C1 segment of cervical spinal cord (tissue), 14 donors: ENCODE measurements at places on chromosomes 4 and X.

DNA sequence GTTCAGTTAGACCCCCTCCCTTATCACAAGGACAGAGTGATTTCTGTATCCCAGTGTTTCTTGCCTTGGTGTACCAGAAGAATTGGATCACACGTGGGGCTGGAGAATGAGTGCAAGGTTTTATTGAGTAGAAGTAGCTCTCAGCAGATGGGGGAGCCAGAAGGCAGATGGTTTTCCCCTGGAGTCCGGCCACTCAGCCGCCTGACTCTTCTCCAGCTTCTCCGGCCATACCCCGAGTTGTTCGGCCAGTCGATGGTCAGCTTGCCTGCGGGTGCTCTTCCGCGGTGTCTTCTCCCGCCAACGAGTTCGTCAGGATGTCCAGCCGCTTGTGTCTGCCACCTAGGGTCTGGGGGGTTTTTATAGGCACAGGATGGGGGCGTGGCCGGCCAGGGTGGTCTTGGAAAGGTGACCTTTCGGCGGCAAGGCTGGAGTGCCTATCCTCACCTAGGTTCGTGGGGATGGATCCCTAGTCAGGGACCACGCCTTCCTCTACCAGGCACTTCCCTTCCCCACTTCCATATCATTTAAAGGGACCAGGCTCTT lies 14.5 kb downstream of the GAB1 start:
- DNase-seq: no peak

GRCh38 chr4:98516042-98516440 lies 142.4 kb downstream of the TSPAN5 start:
- DNase-seq: no peak

- no peak for DNase-seq
These were observed 5.5 kb downstream of the CD38 start for GRCh38 chr4:15783676-15784075.

- no peak for DNase-seq
These were observed 28.5 kb downstream of the ACSL4 start for GRCh38 chrX:109704563-109704962.

DNA sequence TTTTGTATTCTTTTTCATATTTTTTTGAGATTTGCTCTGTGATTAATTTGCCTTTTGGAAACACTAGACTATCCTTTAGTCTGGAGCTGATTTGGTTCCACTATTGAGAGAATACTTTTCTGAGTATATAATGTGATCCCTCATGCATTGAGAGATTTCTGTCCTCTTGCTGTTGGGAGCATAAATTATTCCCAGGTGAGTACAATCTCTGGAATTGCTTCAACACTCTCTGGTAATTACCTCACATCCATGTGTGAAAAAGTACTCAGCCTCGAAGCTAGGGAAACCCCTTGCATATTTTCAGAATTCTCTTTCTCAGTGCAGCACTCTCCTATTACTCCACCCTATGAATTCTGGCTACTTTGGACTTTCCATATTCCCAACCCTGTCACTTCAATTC lies 550.0 kb downstream of the RAPGEF2 start:
- no peak for DNase-seq

DNA sequence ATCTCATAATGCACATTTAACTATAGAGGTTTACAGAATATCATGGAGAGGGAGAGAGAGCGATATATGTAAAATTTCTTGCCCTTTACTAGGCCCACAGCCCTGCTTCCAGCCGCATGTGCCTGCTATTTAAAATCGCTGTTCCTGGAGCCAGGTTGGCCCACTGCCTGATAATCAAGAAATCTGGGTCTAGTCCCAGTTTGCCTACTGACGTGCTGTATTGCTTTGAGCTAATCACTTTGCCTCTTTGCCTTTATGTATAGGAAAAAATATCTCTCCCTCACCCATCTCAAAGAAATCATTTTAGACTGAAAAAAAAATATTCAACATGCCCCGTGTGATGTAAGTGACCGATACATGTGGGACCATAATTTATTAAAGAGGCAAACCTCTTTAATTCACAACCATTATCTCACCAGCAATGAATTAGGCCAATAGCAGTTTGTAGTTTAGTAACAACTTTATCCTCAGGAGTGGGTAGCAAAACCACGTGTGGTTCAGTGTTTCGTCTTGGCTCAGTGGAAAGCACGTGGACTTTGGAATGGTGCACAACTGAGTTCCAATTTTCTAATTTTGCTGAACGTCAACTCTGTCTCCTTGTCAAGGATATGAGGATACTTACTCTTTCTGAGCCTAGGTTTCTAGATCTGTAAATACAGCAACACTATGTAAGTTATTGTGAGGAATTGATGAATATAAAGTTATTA lies 62.6 kb downstream of the GRXCR1 start:
- DNase-seq: no peak

DNA sequence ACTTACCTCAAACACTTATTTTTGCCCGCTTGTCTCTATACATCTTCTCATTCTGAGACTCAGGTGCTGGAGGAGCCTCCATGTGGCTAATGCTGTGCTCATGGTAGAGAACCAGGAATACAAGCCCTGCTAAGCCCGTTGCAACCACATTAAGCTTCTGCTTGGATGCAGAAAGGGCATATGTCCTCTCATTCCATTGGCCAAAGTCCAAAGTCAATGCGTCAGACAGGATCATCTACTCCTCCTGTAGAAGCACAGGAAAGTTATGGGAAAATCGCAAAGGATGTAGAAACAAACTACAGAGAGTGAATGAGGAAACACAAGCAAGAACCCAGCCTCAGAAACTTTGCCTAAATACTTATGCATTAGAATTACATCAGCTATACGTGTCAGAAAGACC lies 124.5 kb upstream of the AGA start:
- DNase-seq: no peak

- no peak for DNase-seq
These were observed 41.0 kb upstream of the CDKN2AIP start for GRCh38 chr4:183403486-183403885.

GRCh38 chr4:23737571-23737970 lies 152.3 kb downstream of the PPARGC1A start:
- no peak for DNase-seq

DNA sequence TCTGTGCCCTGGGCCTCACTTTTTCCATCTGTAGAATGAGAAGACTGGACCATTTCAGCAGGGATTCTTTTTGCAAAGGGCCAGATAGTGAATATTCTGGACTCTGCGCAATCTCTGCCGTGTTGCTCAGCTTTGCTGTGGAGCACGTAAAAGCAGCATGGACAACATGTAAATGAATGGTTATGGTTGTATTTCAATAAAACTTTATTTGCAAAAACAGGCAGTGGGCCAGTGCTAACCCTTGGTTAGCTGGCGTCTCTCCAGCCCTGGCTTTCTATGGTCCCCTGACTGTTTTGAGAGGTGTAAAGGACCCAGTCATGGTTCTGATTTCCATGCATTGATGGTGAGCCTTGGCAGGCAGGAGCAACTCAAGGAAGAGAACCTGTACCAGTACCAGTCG lies 18.7 kb downstream of the WFS1 start:
- DNase-seq: no peak

GRCh38 chr4:10172278-10172921 lies 55.8 kb upstream of the WDR1 start:
- no peak for DNase-seq

- no peak for DNase-seq
These were observed 44.5 kb upstream of the WDR1 start for GRCh38 chr4:10161146-10161545.

DNA sequence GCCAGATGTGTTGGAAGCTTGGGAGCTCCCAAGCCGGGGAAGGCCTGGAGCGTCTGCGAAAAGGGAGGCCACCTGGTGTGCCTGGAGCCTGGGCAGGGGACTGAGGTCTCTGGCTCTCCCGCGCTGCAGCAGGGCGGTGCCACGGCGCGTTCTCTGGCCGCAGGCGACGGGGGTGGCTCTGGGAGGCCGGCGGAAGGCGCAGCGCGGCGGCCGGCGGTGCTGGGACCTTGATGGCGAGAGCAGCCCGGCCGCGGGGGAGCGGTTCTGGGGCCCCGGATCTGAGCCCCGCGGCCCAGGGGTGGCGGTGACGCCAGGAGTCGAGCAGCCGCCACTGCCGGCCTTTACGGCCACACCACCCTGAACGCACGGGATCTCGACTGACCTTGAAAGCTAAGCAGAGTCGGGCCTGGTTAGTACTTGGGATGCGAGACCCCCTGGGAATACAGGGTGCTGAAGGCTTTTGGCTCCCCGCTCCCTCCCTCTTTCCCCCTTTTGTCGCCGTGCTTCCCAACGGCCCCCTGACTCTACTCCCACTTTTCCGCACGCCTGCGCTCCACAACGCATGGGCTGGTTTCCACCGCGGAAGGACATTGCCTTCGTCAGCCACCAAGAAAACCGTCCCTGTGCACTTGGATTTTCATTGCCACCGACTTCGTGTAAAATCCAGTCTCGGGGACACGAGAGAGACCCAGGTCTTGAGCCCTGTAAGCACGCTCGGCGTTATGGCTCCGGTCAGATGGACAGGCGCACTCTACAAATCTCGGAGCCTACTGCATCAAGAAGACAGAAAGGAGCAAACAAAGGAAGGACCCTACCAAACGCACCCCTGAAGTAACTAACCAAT lies 9.5 kb downstream of the FRG2 start:
- DNase-seq: no peak

- DNase-seq: no peak
These were observed 1.3 kb upstream of the ING2 start for GRCh38 chr4:183503497-183504063.

GRCh38 chr4:23290656-23291055 lies 597.9 kb downstream of the GBA3 start:
- DNase-seq: no peak

DNA sequence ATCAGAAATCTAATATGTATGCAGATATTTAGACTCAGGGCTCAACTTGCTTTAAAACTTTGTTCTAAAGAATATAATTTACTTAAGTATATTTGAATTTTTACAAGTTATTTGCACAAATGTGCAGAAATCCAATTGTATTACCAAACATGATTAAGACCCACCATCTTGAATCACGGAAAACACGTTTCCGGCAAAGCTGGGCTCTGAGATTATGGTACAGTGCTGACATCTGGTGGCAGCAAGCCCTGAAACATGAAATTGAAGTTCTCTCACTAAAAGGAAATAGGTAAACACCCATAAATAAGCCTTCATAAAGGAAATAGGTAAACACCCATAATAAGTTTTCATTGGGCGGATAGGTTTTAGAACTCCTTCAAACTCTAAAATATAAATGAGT lies 98.3 kb upstream of the MAOA start:
- DNase-seq: no peak

- no peak for DNase-seq
These were observed 162.5 kb upstream of the MED14 start for GRCh38 chrX:40897718-40898270.

- no peak for DNase-seq
These were observed 117.8 kb downstream of the EFHC2 start for GRCh38 chrX:44225667-44226066.

DNA sequence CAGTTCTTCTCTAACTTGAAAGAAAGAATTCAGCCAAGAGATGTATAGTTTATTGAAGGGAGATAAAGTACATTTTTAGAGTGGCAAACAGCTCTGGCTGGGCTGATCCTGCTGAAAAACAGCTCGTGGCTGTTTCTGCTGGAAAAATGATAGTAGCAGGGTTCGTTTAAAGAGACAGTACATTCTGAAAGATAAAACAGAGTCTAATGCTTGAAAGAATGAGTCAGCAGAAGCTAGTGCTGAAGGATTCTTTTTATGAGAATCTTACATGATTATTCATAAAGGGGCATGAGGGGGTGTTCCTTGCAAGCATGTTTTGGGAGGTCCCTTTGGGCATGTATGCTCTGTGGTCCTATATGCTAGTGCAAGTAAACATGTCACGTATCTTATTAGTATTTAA lies 790.0 kb downstream of the PCDH18 start:
- DNase-seq: no peak

- DNase-seq: no peak
These were observed 15.2 kb upstream of the MRFAP1 start for GRCh38 chr4:6625256-6625655.

DNA sequence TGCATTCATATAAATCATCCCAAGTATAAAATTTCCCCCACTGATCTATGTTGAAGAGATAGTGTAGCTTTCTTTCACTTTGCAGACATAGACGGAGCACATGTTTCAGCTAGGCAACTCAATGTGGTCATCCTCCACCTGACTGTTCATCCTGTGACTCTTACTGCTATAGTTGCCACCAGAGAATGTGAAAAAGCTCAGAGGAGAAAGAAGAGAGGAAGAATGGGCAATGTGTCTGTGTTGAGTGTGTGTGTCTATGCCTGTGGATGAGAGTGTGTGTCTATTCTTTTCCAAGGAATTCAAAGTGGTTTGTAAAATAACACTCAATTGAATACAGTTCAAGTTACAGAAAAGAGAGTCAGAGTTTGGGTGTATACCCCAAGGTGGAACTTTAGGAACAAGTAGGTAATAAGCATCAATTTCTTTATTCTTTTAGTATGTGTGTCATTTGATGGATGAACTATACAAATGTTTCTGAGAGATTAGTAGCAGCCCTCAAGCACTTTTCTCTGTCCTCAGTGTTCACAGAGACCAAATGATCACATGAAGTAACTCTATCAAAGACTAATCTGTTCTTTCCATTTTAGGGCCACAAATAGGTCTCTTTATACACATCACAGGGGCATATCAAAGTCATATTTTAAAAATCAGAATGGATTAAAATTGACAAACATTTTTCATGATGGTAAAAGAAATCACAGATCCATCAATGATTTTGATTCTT lies 2.3 kb downstream of the SNCA start:
- no peak for DNase-seq
